H7 (cell line): ENCODE measurements at places on chromosomes 12 and 14.

DNA sequence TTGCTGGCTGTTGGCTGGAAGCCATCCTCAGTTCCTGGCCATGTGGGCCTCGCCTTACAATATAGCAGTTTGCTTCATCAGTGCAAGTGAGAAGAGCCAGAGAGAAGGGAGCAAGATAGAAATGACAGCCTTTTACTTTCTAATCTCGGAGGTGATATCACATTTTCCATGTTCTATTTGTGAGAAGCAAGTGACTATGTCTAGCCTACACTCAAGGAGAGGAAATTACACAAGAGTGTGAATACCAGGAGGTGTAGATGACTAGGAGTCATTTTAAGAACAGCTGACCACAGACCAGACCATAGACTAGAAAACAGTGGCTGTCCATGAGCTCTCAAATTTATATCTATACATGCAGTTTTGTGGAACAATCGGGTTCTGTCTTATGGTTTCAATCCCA is 163.0 kb upstream of the NRXN3 start:
- no peak for DNase-seq

GRCh38 chr14:30748343-30748742 is 126.0 kb upstream of the COCH start:
- no peak for DNase-seq

DNA sequence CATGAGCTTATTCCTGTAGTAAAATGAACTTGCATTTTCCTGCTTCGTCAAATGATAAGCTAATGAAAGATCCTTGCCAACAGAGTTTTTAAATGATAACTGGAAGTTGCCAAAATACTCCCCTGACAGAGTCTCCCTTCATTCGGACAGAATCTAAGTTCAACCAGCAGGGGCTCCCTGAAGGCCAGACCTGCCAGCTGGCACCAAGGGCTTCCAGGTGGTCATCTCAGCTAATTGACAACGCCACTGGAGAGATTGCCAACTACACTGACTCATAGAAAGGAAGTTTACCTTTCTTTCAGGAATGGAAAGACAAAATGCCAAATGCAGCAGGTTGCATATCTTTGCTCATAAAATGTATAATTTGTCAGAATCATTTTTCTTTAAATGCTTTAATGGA is 462.8 kb downstream of the GXYLT1 start:
- peak; percentile 5 for DNase-seq

GRCh38 chr14:77305696-77306095 is 15.0 kb downstream of the POMT2 start:
- DNase-seq, result no peak

- no peak for DNase-seq
Measured at GRCh38 chr14:73225496-73225895, 11.8 kb upstream of the PAPLN start.

DNA sequence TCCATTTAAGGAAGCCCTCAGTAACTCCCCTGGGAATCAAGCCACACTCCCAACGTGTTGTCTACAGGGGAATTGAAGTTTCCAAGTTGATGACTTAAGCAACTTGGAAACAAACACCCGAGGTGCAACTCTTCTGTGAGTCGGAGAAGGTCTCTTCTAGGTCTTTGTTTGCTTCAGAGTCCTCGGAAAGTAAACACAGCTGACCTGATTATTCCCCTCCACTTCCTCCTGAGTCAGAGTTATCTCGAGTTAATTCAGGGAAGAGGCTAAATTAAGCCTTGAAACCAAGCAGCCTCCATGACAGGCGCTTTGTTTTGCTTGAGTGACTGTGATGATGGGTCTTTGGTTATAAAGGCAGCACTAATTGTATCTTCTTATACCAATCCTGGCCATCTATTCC is 41.8 kb downstream of the TUNAR start:
- DNase-seq, result no peak

DNA sequence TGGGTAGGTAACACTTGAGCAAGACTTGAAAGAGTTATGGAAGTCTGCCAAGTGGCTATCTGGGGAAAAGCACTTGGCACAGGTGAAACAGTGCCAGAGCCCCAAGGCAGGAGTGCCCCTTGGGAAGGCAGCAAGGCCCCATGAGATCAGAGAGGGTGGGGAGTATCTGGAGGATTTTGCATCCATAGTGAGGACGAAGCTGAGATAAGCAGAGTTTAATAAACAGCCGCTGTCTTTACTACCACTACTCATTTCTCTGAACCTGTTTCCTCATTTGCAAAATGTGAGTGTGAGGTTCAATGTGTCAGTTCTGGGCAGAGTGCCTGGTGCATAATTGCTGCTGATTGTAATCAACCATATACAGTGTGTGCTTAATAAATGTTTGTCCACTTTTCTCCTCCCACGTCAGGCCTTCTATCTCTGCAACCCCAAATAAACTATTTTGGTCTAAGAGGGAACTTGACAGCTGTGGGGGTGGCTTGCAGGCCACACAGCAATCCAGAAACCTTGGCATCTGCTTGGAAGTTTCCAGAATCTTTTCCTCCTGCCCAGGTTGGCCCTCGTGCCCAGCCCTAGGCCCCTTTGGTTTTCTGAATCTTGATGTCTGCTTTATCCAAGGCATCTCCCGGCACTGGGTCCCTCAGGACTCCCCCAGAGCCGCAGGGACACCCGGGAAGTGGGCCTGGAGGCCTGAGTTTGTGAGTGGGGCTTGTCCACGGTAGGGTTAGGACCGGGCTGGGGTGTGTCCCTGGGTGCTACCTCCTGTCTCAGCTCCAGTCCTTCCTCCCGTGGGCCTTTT is 4.5 kb downstream of the ABCB9 start:
- DNase-seq, result no peak

GRCh38 chr14:27916326-27916725 is 850.3 kb upstream of the FOXG1 start:
- no peak for DNase-seq

- peak; percentile 85 for DNase-seq
Measured at GRCh38 chr12:6341417-6342139, at the start of gene TNFRSF1A. Gene TNFRSF1A (minus strand): TSS chr12:6342076. CDS start chr12:6341814, 262 bp downstream.

DNA sequence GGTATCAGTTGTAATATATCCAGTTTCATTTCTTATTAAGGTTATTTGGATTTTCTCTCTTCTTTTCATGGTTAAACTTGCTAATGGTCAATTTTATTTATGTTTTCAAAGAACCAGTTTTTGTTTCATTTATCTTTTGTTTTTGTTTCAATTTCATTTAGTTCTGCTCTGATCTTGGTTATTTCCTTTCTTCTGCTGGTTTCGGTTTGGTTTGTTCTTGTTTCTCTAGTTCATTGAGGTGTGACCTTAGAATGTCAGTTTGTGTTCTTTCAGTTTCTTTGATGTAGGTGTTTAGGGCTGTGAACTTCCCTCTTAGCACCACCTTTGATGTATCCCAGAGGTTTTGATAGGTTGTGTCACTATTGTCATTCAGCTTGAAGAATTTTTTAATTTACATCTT is 145.6 kb upstream of the SLCO1B1 start:
- no peak for DNase-seq

DNA sequence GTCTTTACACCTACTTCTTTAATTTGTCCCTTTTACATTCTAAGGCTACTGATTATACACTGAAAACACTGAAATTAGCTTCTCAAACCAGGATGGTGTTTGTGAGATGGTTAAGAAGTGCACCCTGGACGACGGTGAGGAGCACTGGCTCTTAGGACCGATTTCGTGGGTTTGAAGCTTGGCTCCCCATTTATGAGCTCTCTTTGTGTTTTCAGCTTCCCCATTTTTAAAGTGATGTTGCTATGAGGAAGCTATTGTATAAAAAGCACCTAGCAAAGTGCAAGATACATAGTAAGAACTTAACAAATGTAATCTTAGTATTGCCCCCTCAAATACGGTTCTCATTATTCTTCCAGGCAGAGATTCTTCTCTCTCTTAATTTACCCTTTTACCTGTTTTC is 4.7 kb downstream of the NFYB start:
- DNase-seq, result no peak

- no peak for DNase-seq
Measured at GRCh38 chr12:50313256-50313931, 30.1 kb upstream of the LIMA1 start.

GRCh38 chr12:92701441-92701840 is 1.3 kb upstream of the PLEKHG7 start:
- DNase-seq, result no peak

DNA sequence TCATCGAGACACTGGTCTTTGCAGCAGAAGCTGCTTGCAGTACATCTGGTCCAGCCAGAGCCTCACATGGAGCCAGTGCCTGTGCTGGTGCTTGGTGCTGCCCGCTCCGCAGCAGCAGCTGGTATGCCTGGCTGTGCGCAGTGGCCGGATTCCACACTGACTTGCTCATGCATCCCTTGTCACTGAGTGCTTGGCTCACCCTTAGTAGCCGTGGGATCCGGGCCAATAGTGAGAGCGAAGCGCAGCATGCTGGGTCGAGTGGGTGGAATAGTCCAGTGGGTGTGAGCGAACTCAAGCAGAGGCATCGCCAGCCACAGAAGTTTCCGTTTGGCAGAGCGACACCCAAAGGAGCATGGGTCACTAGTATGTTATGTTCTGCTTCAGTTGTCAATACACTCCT is 10.1 kb upstream of the FBXO33 start:
- DNase-seq, result no peak

DNA sequence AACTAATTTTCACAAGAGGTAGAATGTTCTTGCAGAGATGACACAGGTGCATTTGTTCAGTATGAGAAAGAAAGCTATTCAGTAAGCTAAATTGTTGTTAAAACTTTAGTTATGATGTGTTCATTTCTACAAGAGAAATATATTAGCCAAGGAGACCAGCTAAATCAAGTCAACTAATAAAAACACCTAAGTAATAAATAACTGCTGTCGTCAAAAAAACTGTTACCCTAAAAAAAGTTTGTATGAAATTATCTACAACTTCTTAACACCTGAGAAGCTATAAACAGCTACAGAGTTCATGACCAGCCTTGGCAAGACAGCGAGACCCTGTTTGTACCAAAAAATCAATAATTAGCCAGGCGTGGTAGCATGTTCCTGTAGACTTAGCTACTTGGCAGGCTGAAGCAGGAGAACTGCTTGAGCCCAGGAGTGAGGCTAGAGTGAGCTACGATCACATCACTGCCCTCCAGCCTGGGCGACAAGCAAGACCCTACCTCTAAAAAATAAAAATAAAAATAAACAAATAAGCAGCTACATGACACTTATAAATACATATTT is 67.6 kb upstream of the AP4S1 start:
- no peak for DNase-seq

DNA sequence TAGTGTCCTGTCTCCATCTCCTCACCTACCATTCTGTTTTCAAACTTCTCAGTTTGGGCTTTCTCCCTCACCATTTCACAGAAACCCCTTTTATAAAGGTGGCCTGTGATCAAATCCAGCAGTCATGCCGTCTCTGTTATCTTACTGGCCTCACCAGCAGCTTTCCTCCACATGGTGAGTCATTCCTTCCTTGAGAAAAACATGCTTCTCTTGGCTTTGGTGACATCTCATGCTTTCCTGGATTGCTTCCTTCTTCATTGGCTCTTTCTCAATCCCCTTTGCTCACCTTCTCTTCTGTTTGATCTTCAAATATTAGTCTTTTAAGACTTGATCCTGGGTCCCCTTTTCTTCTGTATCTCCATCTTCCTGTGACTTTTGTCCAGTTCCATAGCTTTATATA is 164.9 kb downstream of the ANO4 start:
- DNase-seq, result no peak

DNA sequence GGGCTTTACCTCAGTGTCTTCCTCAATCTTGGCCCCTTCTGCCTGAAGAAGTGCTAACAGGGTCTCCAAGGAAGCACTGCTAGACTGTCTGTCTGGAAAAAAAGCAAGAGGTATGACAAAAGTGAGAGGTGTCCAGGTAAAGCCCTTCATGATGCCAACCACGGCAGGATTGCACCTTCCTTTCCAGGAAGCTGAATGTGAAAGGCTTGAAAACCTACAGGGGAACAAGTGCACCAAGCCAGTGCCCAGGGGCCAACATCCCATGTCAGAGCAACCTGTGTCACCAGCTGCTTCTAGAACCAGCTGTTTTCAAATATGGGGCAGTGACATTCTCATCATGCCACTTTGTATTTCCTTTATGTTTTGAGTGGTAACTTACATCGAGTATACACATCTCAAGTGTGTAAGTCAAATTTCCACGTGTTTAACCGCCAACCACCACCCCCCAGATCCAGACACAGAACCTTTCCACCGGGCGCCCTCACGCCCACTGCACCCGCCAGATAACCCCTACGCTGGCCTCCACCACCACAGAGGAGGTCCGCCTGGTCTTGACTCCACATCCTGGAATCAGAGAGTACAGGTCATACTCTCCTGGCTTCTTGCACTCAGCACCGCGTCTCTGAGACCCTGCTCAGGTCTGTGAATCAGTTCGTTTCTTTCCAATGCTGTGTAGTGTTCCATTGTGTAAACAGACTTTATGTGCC is 27.3 kb downstream of the VPS37B start:
- no peak for DNase-seq

DNA sequence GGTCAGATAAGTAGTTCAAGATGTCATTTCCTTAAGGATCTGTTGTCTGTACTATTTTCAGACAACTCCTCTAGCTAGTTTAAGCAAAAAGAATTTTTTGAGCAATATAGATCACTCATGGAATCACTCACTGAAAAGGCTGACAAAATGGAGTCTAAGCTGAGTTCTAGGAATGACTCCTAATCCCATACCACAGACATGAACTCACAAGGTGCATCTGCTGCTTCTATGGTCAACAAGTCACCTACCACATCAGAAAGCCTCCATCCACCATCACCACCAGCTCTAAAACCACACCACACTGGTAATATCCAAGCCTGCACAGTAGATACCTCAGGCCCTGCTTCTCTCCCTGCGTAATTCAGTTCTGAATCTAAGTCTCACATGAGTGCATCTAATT is 33.0 kb downstream of the PWP1 start:
- no peak for DNase-seq

GRCh38 chr12:4567073-4567881 is 5.3 kb downstream of the DYRK4 start:
- no peak for DNase-seq

- DNase-seq, result no peak
Measured at GRCh38 chr12:82673698-82674097, 13.0 kb upstream of the TMTC2 start.

DNA sequence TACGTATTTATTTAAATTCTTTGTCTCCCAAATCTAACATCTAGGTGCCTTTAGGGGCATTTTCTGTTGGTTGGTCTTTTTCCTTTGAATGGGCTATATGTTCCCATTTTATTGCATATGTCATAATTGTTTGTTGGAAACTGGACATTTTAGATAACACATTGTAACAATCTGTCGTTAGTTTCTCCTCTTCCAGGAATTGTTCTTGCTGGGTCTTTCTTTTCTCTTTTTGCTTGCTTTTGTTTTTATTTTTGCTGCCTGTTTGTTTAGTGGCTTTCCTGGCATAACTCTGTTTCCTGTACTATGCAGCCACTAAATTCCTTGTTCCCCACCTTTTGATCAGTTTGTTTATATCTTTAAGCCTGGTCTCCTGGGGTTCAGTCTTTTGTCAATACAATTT is 244.3 kb upstream of the RTL1 start:
- DNase-seq, result no peak
